Airway epithelial cell (primary cell): ENCODE measurements at places on chromosomes 13 and 19. TPM values are rescaled to one million over a fixed set of nuclear protein-coding genes. Genes with fewer than 3 reads are reported as not detected.

ACP7 gene
- total RNA-seq: 1.4 and 1.8 TPM in 2 replicates

CD37 gene
- not detected in 2 replicates for total RNA-seq

SMIM17 gene
- total RNA-seq: not detected in 2 replicates

URAD gene
- total RNA-seq: not detected in 2 replicates

ZNF177 gene
- 0.70 and 0.71 TPM in 2 replicates for total RNA-seq

SIGLEC12 gene
- not detected in 2 replicates for total RNA-seq

TMPRSS9 gene
- total RNA-seq: 0.05 TPM in 1 of 2 replicates, not detected in the other

LYPD5 gene
- total RNA-seq: 3.1 and 6.5 TPM in 2 replicates

SERP2 gene
- total RNA-seq: 0.23 and 0.56 TPM in 2 replicates

DHX34 gene
- total RNA-seq: 12.2 and 19.5 TPM in 2 replicates

OR7D2 gene
- total RNA-seq: not detected in 2 replicates

CYTH2 gene
- total RNA-seq: 33.1 and 53.2 TPM in 2 replicates

KPNA3 gene
- 18.6 and 28.4 TPM in 2 replicates for total RNA-seq

CEACAM8 gene
- not detected in 2 replicates for total RNA-seq

ZNF793 gene
- 1.6 and 3.0 TPM in 2 replicates for total RNA-seq

ERFL gene
- 0.07 TPM in 1 of 2 replicates, not detected in the other for total RNA-seq

CGB2 gene
- 0.49 and 1.3 TPM in 2 replicates for total RNA-seq

KL gene
- total RNA-seq: not detected in 2 replicates

ZNF490 gene
- total RNA-seq: 3.0 and 4.3 TPM in 2 replicates

FLT3LG gene
- total RNA-seq: 0.46 and 0.49 TPM in 2 replicates
